ENCODE measurements at places on chromosomes 11 and 22.

- DNase-seq = no peak
Measured at GRCh38 chr11:416051-416756, 1.4 kb upstream of the SIGIRR start.

GRCh38 chr11:67437809-67438157 is 301 bp upstream of the PTPRCAP start:
- no peak for DNase-seq

DNA sequence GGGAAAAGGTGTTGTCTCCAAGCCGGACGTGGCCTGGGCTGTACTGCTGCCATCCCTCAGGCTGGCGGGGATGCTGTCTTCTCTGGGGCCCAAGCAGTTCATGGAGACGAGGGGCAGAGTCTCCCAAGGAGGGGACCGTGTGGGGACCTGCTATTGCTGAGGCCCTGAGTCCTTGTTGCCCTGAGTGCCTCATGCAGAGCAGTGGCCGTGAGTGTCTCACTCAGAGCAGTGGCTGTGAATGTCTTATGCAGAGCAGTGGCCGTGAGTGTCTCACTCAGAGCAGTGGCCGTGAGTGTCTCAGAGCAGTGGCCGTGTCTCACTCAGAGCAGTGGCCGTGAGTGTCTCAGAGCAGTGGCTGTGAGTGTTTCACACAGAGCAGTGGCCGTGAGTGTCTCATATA is 54.7 kb downstream of the GRAMD4 start:
- no peak for DNase-seq

DNA sequence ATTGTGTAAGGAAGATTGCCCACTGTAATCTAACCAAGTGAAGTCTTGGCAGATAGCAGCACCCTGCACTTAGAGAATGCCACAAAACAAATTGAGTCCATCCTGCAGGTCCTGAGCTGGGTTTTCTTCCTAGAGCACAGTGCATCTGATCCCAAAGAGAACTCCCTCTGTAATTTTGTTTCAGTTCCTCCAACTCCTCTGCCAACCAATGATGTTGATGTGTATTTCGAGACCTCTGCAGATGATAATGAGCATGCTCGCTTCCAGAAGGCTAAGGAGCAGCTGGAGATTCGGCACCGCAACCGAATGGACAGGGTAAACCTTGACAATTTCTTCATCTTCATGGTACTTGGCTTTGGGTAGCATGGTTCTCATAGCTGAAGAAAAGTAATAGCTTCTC is 33.1 kb upstream of the ST14 start:
- no peak for DNase-seq

DNA sequence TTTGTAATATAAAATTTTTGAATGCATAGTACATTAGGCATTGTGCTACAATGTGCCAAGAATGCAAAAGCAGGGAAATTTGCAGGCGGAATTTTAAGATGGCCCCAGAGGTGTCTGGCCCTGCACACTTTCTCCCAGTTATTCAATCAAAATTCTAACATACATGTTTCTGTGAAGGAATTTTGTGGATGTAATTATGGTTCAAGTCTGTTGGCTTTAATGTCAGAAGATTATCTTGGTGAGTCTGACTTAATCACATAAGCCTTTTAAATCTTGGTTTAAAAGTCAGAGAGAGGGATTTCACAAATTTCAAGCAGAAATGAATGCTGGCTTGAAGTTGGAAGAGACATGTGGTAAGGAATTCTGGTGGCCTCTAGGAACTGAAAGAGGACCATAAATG is 423.4 kb upstream of the CCDC179 start:
- no peak for DNase-seq

DNA sequence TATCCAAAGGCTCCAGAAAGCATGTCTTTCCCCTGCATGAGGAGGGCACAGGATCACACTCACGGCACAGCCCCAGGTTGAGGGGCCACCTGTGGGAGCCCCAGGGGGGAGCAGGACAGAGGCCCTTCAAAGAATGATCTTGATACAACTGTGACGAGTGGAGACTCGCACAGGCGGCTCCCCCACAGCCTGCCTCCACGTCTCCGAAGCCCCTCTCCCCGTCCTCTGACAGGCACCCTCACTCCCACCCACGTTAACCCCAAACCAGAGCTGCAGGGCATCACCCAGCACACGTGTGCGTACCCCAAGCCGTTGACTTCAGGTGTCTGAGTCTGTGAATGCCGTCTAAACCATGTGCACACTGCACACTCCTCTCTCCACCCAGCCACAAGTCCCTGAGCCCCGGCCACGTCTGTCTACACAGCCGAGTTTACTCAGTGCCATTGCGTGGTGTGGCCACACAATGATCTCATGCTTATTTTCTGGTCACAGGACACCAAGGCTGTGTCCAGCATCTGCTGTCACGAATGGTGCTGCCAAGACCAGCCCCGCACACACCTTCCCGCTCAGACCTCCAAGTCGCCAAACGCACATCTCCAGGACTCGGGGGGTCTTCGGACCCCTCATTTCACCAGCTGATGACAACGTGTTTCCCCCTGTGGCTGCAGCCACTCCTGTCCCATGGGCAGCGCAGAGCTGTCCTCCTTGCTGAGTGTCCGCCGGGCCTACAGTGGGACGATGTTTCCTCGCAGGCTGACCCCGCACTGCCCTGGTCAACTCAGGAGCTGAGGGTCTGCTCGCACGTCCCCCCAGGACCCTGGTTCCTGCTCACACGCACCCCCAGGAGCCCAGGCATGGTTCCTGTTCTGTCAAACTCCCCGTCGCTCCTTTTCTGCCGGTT is 251.2 kb downstream of the BRD1 start:
- DNase-seq = no peak

DNA sequence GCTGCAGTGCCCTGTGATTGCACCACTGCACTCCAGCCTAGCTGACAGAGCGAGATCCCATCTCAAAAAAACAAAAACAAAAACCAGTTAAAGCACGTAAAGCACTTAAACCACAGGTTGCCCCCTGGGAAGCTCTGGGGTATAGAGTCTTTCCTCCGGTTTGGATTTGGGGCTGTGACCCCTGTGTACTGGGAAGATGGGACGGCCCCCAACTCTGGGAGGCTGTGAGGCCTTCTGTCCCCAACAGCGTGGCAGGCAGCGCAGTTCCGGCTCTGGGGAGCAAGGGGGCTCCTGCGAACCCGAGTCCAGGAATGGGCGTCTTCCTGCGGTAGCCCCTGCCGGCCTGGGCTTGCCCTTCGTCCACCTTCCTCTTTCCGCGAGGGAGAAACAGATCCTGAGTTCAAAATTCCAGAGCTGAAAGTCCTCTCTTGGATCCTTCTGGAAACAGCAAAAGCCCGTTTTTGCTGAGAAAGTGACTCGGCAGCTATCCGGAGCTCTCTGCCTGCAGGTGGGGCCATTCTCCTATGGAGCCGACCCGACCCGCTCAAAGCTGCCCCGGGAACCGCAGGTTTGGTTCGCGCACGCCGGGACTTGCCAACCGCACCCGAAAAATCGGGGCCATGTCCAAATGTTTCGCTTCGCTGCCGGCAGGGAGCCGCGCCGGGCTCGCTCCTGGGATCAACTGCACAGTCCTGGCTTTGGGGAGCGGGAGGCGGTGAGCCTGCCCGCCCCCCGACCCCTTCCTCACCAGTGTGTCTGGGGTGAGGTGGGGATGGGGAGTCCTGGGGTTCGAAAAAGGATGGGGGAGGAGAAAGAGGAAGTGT is 36.3 kb upstream of the POLA2 start:
- DNase-seq = peak; percentile 29

DNA sequence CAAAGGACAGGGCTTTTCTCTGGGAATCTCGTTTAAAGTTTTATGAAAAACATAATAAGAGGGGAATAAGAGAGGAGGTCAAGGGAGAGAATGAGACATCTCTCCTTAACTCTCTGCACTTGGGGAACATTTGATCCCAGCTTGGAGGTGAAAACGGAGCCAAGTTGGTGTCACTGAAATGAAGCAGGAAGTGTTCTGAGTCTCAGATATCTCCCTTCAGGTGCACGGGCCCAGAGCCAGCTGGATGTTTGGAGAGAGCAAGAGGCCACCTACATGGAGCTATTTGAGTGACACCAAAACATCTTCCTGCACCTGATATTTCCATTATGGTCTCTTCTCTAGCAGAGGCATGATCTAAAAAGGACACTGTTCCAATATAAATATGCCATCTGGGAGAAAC is 85.7 kb downstream of the BLID start:
- no peak for DNase-seq

DNA sequence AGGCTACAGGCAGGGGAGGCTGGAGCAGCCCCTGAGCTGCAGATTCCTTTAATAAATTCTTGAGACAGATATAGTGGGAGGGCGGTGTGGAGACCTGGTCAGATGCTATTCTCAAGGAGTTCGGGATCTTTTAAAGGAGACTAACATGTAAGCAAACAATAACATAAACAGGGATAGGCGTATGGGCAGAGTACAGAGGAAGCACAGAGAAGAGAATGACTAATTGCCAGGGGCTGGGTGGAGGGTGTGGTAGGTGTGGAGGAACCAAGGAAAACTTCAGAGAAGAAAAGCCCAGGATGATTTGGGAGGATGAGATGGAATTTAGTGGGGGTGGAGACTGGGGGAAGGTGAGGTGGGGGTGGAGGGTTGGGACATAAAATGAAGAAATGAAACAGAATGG is 9.7 kb upstream of the HEPHL1 start:
- DNase-seq = no peak

DNA sequence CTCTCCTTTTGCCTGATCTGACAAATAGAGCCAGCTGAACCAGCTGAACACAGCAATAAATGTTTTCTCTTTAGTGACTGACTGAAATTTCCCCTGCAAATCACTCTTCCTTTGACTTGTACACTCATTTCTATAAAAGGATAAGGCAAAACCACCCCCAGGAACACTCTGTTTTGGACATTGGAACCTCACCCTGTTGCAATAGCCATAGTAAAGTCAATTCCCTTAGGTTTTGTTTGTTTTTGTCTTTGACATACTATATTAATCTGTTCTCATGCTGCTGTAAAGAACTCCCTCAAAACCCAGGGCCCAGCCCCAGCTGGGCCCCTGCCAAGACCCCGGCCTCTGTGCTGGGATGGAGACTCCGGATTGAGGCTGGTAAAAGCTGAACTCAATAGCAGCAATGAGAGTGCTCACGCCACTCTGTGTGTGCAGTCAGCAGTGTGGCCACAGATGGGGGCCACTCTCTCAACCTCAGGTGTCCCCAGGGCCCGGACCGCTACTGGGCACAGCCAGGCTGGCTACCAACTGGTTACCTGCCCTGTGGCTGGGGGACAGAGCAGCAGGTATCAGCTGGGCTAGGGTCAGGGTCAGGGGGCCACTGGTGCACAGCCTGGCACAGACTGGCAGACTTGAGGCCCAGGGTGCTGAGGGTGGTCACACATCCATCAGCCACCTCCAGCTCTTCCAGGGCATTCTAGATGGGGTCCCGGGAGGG is 597.4 kb downstream of the LUZP2 start:
- no peak for DNase-seq

- no peak for DNase-seq
Measured at GRCh38 chr22:40462195-40462984, 92.0 kb downstream of the SGSM3 start.

DNA sequence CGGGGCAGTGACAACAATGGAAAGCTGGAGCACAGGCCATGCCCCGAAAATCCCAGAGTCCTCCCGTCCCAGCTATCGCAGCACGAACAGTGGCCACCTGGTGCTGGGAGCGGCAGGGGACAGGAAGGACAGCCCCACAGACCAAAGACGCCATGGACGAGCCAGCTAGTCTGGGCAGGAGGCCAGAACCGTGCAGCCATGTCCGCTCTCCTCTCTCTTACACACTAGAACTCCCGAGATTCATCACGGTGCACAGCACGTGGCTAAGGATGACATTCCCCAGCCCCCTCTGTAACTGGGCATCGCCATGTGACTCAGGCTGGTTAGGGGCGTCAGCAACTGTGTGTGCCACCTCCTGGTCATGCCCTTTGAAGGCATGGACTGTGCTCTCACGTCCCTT is 4.6 kb downstream of the CDPF1 start:
- DNase-seq = no peak

GRCh38 chr22:20430720-20431510 is 6.7 kb downstream of the SCARF2 start:
- no peak for DNase-seq

GRCh38 chr11:96114178-96115064 is 190.5 kb upstream of the MTMR2 start:
- DNase-seq = no peak

- no peak for DNase-seq
Measured at GRCh38 chr11:3775736-3776406, 21.5 kb downstream of the NUP98 start.

GRCh38 chr11:132712466-132712865 is 819.8 kb downstream of the OPCML start:
- DNase-seq = no peak

GRCh38 chr22:42080287-42080686 is 787 bp downstream of the SMDT1 start:
- DNase-seq = no peak

GRCh38 chr11:36233204-36233603 is 56.0 kb downstream of the COMMD9 start:
- no peak for DNase-seq

- no peak for DNase-seq
Measured at GRCh38 chr11:12270215-12270797, 107.1 kb upstream of the PARVA start.

DNA sequence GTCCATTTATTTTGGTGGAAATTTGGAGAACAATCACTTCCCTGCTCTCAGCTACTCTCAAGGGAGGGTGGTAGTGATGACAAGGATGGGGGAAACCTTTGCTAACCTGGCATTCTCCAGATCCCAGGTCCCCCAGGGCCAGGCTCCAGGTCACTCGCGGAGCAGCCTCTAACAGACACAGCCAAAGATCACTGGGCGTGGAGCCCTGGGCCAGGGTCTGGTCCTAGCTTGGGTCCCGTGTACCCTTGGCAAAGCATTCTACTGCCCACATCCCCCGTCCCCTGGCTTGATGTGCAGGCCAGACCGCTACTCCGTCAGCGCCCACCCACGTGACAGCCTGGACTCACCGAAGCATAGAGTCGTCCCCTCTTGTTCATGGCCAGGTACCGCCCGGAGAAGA is 3.2 kb downstream of the FGF3 start:
- no peak for DNase-seq

GRCh38 chr22:31933406-31933805 is 10.9 kb upstream of the YWHAH start:
- DNase-seq = no peak

GRCh38 chr22:16961477-16962186 is 46.4 kb downstream of the GAB4 start:
- DNase-seq = no peak

DNA sequence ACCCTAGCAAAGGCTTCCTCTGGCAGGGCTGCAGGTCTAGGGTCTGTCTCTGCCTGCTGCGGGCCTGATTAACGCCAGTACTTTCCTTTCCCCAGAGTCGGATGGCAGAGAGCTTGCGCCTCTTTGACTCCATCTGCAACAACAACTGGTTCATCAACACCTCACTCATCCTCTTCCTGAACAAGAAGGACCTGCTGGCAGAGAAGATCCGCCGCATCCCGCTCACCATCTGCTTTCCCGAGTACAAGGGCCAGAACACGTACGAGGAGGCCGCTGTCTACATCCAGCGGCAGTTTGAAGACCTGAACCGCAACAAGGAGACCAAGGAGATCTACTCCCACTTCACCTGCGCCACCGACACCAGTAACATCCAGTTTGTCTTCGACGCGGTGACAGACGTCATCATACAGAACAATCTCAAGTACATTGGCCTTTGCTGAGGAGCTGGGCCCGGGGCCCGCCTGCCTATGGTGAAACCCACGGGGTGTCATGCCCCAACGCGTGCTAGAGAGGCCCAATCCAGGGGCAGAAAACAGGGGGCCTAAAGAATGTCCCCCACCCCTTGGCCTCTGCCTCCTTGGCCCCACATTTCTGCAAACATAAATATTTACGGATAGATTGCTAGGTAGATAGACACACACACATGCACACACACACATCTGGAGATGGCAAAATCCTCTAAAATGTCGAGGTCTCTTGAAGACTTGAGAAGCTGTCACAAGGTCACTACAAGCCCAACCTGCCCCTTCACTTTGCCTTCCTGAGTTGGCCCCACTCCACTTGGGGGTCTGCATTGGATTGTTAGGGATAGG is 18.6 kb downstream of the RSPH14 start:
- no peak for DNase-seq
